ENCODE measurements at places on chromosomes 12 and 14.

DNA sequence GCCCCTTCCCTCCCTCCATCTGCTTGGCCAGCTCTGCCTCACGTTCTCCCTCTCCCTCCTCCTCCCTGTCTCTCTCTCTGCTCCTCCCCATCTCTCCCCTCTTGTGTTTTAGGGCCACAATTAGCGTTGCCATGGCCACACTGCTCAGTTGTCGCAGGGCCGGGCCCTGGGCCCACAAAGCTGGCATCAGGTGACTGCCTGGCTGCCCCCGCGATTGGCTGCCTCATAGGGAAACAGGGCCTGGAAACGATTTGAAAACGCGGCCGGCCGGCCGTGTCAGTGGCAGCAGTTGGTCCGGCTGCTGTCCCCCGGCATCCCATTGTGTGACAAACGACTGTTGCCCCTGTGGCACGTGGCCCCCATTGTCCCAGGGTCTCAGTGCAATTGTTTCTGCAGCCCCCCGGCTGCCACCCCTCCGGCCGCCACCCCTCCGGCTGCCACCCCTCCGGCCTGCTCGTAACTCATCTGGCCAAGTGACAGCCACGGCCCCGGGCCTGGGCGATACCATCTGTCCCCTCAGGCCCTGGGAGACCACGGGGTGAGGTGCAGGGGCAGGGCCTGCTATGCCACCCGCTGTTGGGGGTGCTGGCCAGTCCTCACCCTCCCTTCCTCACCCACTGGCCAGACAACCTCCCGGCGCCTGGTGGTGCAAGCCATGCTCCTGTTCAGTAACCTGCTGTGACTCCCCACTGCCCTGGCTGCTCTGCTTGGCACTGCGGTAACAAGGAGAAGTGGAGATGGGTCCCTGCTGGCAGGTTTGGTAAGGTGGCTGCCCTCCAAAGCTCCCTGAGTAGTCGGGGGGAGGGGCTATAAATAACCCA is 17.4 kb downstream of the FOXN4 start:
- no peak for DNase-seq

GRCh38 chr12:101876861-101877805 is at the start of gene DRAM1:
DRAM1 (plus strand) TSS chr12:101877580; CDS start chr12:101877790, 210 bp downstream.
- DNase-seq, result peak; percentile 59

DNA sequence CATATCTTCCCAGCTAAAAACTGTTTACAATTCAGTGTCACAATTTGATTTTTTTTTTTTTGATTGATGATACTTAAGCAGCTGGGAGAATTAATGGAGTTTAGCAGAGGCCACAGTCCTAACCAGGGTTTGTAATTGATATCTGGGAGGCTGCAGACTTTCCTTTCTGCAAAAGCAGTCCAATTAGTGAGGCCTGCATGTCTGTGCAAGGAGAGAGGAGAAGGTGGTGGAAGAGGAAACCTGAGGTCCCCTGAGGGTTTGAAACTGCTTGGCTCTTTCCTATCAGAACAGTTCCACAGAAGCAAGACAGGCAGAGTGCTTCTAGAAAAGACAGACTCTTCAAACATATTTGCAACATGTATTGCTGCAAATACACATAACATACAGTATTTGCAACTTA is 160.8 kb upstream of the KRR1 start:
- no peak for DNase-seq

- no peak for DNase-seq
Observed at GRCh38 chr12:38664661-38665269, 240.6 kb downstream of the CPNE8 start.

DNA sequence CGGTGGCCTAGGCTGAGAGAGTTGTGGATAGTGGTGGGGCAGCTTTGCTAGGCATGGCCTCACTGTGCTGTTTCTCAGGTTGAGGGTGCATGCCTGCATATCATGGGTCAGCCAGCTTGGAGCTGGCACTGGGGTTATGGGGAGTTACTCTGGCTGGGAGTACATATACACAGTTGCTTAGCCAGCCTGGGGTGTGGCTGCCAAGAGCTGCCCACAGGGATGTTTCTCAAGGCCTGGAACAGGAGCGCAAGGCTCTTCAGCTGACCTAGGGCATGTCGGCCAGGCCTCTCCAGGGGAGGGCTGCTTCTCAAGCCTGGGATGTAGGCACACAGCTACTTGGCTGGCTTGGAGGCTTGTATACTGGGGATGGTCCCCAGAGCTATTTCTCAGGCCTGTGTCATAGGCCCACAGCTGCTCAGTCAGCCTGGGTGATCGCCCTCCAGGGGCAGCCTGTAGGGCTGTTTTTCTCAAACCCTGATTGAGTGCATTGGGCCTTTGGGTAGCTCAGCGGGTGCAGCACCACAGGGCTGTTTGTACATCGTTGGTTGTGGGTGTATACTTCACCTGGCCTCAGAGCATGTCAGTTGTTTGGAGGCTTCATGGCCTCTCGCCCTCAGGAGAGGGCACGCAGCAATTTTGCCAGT is 114.9 kb downstream of the METTL25 start:
- no peak for DNase-seq

GRCh38 chr12:76878899-76879709 is at the start of gene CSRP2:
CSRP2 (minus strand) TSS chr12:76879019; CDS start chr12:76866260, 12,759 bp downstream.
- no peak for DNase-seq

DNA sequence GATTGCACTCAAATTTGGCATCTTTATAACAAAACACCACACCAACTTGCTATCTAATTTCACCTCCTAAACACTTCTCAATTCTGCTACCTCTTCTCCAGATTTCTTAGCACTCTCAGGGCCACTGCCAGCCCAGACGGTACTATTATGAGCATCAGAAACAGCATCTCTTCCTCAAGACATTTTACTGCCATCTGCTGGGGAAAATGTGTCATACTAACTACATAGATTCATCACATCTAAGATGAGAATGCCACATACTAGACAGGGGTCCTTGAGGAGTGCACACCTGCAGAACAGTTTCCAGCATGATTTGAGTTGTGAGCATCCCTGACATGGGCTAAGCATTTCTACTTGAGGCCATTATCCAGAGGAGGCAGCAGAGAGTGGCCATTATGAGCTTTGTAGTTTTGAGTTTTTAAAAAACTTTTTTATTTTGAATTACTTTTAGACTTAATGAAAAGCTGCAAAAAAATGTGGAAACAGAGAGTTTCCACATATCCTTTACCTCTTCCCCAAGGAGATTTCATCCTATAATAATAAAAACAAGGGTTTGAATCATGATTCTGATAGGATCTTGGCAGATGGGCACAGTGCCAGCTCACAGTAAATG is 15.1 kb upstream of the GRIP1 start:
- no peak for DNase-seq

- DNase-seq, result no peak
Observed at GRCh38 chr14:77125823-77126325, 15.7 kb downstream of the ZDHHC22 start.

DNA sequence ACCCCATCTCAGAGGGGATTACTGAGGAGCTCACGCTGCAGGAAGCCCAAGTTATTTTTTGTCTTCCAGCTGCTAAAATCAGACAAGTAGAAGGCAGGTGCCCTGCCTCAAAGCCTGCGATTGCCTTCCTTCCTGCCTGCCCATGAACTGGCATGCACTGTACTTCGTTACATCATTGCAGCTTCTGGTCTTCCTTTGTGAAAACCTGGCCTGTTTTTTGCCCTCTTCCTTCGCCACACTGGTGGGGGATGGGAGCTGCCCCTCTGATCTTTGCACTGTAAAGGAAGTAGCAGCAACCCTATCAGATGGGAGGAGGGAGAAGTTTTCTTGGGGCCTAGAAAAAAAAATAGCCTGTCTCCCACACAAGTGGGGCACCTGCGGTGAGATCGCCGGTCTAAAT is 1098.7 kb downstream of the BCL11B start:
- no peak for DNase-seq

DNA sequence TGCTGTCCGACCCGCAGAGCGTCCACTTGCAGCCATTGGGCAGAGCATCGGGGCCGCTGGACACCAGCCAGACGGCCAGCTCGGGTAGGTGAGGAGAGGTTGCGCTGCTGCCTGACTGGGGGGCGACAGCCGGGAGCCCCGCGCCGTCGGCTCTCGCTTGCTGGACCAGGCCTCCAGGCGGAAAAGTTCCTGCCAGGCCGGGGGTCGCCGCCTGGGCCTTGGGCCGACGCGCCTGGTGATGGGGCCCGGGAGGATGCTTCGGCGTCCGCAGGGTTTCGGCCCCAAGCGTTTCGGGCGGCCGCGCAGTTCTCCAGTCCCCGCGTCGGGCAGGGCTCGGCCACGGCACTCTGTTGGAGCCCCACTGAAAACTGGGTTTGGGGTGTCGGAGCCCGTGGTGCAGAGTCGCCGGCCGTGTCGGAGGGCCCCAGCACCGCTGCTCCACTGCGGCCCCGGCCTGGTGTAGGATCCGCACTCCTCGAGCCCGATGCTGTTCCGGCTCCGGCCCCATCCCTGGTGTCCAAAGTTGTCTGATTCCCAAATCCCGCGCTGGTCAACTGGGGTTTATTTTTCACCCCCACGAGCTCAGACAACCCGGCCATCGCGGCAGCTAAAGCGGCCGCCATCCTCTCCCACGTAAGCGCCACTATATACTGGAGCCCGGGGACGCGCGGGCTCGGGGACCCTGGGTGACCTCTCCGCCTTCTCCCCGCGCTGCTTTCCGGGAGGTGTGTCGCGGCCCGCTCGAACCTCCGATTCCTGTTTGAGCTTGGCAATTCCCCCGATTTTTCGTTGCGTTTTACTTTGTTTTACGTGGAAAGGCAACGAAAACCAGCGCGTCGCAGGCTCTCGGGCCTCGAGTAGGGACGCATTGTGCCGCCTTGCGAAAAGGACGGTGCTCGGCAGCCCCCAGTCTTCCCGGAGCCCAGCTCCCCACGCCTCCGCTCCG is 872 bp downstream of the VSX2 start:
- DNase-seq, result no peak

DNA sequence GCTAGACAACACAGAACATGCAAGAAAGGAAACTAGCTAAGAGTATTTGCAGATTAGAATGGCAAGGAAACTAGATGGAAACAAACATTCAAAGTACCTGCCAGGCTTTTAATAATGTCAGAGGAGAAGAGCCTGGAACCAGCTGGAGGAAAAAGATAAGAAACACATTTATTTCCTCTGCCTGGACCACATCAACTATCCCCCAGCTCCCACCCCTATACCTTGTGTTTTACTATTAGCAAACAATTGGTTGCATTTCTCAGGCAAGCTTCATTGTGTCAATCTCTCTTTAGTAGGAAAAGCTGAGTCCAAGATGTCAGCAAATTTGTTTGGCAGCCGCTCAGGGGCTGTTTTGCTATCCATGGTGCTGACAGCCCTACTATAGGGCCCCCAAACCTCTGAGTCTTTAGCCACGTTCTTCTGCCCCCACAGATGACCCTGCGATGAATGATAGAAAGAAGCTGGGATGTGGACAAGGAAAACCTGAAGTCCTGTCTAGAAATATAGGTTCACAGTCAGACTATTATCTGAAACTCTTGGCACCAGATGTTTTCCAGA is 11.6 kb upstream of the SYNDIG1L start:
- no peak for DNase-seq

DNA sequence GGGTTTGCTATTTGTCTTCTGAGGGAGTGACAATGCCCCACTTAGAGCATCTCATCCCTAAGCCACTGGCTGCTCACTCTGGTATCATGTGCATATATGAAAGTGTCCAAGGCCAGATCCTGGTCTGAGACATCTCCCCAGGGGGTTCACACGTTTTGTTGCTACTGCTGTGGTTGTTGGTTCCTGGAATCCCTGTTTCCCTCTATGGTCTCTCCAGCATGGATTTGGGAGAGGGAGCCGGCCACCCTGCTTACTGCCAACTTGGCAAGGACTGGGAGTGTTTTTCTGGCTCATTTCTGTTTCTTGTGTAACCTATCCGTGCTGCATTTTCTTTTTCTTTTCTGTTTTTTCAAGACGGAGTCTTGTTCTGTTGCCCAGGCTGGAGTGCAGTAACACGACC is 101.3 kb upstream of the MAX start:
- no peak for DNase-seq

DNA sequence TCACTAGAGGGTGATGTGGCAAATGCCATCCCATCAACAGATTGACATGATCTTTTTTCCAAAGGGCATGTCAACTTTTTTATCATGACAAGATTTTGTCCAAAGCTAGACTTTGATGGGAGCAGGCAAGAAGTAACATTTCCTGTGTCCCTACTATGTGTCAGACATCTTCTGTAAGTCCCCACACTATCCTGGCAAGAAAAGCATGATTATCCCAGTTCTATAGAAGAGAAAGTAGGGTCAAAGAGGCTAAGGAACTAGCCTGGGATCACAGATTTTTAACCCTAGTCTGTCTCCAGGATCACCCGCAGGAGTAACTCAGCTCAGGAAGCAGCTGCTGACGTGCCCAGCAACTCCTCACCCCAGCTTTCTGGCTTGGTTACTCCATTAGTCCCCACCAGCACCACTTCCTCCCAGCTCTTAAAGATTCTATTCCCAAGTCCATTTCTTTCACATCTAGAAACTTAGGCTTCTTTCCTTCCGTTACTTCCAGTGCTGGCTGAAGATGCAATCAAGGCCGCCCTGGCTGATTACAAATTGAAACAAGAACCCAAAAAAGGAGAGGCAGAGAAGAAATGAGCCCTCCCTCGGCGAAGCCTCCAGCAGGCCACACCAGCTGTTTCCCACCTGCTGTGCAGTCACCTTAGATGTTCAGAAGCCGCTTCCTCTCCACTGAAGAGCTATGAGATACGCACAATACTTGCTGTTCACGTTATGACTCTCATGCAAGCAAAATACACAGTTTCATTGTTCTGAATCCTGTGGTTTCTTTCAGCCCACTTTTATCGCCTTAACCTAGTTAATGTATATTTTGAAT is 6.2 kb downstream of the ISCU start:
- peak; percentile 16 for DNase-seq

DNA sequence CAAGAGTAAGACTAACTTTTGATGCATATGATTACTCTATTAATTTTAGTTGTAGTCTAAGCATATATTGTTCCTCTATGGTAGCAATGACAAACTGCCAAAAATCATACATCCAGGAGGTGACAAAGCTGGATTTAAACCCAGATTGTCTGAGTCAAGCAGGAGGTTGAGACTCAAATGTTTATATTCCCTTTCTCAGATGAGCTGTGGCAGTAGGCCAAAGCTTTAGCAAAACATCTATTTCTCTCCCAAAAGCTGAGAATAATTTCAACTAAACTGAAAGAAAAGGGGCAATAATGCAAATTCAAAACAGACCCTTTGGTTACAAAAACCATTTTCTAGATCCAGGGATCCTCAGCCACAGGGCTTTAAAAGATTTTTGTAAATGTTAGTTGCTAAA is 173.6 kb downstream of the SEC23A start:
- DNase-seq, result no peak

GRCh38 chr14:87111126-87111525 is 881.9 kb downstream of the GALC start:
- no peak for DNase-seq

DNA sequence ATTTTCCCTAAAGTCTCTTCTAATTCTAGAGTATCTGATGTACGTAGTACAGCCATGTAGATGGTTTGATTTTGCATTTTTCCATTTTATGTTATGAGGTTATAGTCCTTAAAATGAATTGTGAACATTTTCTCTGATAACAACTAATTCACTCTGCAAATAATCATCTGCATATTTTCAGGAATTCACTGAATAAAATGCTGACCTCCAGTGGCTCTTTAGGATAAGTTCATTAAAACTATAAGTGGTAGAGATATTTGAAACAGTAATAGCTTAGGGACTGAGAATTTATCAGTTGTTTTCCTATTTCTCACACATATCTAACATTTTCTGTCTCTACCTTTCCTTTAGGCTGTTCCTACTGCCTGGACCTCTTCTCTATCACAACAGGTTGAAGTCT is 4.4 kb downstream of the MSRB3 start:
- DNase-seq, result no peak

All from stimulated activated CD4-positive, alpha-beta T cell treated with anti-CD3 and anti-CD28 coated beads, Interleukin-15, amount 100 ng/mL, for 1 hour (primary cell).